ENCODE measurements at places on chromosomes 11 and 22. TPM values are rescaled to one million over a fixed set of nuclear protein-coding genes. Genes with fewer than 3 reads are reported as not detected.

The ARHGEF17 gene
- 85.7 TPM for polyA plus RNA-seq

The MAJIN gene
- not detected for polyA plus RNA-seq

- DNase-seq = no peak
Observed at GRCh38 chr11:44334356-44335004, 24.5 kb upstream of the ALX4 start.

DNA sequence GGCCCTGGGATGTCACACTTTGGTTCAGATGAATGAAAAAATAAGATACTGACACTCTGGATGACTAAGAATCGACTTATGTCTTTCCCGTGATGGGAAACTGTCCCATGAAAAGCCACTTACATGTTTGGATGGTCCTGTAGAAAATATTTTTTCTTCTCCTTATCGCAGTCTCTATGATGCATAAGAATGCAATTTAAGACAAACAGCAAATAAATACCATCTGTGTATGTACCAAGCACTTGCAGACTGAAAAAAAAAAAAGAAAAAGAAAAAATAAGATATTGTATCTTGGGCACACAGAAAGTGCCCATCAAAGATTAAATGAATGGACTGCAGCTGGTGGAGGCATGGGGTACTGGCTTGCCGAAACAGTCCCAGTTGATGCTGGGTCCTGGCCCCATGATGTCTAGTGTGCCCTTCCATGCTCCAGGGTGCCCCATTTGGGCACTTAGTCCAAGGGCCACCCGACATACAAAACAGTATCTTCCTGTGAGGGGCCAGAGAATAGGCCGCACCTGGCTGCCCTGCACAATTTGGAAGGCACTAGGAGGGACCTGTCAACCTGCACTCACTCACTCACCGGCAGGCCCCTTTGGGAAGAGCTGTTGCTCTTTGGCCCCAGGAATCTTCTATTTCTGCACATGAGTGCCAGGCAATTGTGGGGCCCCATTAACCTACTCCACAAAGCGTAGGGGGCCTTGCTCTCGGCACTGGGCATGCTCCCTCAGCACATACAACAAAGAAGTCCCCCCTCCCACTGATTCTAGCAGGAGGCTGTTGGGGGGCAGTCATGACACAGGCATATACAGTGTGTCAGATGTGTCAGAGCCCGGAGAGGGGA, 2.5 kb upstream of the ZBED4 start:
- no peak for DNase-seq

DNA sequence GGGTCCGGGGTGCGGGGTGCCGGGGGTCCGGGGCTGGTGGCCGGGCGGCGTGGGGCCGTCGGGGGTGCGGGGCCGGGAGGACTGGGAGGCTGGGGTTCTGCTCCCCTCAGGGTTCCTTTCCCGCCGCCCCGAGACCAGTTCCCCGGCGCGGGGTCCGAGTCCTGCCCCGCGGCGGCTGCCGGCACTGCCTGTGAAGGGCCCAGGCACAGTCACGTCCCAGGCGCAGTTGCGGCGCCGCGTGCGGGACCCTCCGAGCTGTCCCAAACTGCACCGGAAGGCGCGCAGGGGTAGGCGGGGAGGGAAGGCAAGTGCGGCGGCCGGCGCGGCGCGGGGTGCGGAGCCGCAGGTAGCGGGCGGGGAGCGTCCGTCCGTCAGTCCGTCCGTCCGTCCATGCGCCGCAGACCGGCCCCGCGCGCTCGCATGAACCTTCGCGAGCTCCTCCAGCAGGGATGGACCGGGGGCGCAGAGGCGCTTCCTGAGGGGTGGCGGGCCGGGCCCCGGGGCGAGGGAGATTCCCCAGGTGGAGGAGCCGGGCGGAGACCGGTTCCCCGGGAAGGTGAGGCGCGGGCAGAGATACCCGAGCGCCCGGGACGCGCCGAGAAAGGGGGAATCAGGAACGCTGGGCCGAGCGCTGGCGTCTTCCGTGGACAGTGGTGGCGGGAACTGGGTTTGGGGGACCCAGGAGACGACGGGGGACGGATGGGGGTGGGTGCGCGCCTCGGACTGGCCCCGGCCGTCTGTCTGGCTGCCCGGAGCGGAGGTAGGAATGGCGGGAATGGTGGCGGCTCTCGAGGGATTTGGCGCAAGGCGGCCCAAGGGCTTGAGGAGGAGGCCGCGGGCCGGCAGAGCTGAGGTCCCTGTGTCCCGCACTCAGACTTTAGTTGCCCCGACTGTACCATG, 3.1 kb upstream of the ADORA2A start:
- no peak for DNase-seq

DNA sequence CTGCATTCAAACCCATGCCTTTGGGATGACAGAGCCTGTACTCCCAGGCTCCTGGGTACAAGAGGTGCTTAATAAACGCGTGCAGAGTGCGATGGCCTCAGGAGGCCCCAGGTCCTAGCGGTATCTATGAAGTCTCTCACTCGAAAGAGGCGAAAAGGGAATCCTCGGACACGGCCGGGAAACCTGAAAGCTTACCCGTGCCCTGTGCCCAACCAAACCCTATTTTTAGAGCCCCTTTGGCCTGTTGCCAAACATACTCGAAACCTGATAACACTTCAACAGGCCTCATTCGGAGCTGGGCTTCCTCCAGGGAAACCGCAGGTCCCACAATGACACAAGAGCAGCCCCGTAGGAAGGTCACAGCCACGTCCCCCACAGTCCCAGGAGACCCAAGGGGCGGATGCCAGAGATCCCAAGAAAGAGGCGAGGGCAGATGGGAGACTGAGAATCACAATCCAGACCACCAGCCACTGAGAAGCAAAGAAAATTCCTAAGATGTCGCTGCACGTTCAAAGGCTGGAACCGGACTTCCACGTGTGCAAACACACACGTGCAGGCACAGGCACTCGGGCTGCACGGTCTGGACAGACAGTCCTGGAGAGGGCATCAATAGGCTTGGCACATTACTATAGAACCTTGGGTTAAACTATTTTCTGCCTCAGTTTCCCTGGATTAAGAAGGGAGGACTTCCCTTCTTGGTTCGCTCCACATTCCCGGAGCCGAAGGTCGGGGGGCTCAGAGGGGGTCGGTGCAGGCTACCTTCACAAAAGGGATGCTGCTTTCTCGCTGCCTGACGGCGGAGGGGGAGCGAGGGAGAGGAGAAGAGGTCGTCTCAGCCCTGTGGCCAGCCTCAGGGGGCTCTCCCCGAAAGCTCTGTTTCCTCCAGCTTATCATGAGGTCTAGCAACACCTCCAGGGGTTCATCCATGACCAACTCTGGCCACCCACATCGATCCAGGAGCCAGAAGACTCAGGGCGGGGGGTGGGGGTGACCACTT, 8.2 kb downstream of the PDGFB start:
- no peak for DNase-seq

DNA sequence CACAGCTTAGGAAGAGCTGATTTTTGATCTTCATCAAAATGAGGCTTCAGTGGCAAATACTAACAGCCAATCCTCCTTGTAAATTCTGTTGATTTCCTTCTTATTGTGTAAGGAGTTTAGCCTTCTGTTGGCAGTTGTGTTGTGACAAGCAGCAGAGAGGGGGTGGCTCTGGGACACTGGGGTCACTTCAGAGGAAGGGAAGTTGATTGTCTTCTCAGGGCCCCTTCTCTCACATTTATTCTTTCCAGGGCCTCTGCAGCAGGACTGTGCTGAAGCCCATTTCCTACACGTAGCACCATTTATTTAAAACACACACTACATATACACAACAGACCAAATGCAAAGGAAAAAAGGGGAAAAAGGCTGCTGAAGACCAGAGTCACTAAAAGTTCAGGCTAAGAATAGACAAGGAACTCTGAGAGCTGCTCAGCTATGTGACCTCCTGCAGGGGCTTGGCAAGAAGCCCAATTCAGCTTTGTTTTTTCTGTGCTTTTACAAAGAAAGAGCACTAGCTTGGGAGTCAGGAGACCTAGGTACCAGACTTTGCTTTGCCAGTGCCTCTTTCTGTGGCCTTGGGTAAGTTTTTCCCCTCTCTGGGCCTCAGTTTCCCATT, 28.3 kb upstream of the UPB1 start:
- no peak for DNase-seq

- DNase-seq = no peak
Observed at GRCh38 chr11:1087279-1087960, 12.7 kb downstream of the MUC2 start.

DNA sequence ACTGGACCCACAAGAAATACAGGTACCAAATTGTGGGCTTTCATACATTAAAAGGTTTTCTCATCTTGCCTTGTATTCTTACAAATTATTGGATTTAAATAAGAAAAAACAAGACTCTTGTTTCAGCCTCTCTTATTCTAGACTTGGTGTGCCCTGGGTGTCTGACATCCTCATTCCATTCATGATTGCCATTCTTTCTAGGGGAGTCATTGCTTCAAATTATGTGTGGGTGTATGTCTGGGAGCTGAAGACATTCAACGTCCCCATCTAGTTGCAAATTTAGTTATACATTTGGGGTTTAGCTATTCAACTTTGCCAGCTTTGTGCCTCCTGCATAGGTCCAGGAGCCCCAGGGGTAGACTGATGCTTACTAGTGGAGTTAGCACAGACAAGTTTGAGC, 18.1 kb downstream of the MAML2 start:
- DNase-seq = peak; percentile 68

- DNase-seq = no peak
Observed at GRCh38 chr11:70028147-70028855, 49.8 kb upstream of the ANO1 start.
